T-helper 1 cell (primary cell): ENCODE measurements at places on chromosomes 5 and 9.

- DNase-seq, result no peak
These were observed 2.3 kb downstream of the SUSD3 start for GRCh38 chr9:93060746-93061259.

- DNase-seq, result no peak
These were observed 53.6 kb downstream of the SAXO1 start for GRCh38 chr9:18979367-18979766.

GRCh38 chr5:74079971-74080556 is 454.1 kb downstream of the ARHGEF28 start:
- DNase-seq, result no peak

DNA sequence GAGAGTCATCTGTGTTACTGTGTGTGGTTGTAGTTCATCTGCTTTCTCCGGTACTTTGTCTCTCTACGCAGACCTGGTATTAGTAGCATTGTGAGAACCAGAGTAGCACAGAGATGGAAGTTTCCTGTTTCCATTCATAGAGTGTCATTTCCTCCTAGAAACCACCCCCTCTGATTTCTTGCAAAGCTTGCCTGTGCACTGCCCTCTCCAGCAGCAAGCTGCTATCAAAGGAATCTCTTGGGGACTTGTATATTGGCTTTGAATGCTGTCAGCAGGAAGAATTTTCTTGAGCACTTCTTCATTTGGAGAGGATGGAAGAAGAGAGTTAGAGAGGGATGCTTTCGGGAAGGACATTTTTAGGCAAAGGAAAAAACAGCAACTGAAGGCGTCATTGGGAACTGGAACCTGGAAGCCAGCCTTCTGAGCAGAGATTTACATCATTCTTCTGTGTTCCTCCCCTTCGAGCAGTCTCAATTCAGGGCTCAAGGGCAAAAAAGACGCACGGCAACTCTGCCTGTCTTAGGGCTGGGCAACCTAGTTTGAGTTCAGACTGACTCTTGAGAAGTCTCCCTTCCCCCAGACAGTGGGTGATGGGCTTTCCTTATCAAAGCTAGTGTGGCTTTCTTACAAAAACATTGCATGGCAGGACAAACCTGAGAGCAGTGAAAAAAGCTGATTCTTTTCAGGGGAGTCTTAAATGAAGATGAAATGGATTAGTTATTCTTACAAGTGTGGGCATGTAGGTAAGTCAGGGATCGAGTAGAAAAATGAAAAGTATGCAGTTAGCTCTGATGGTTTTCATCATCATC is 226.3 kb downstream of the AOPEP start:
- DNase-seq, result no peak

GRCh38 chr9:136401173-136401922 is 1.4 kb upstream of the SNAPC4 start:
- no peak for DNase-seq

DNA sequence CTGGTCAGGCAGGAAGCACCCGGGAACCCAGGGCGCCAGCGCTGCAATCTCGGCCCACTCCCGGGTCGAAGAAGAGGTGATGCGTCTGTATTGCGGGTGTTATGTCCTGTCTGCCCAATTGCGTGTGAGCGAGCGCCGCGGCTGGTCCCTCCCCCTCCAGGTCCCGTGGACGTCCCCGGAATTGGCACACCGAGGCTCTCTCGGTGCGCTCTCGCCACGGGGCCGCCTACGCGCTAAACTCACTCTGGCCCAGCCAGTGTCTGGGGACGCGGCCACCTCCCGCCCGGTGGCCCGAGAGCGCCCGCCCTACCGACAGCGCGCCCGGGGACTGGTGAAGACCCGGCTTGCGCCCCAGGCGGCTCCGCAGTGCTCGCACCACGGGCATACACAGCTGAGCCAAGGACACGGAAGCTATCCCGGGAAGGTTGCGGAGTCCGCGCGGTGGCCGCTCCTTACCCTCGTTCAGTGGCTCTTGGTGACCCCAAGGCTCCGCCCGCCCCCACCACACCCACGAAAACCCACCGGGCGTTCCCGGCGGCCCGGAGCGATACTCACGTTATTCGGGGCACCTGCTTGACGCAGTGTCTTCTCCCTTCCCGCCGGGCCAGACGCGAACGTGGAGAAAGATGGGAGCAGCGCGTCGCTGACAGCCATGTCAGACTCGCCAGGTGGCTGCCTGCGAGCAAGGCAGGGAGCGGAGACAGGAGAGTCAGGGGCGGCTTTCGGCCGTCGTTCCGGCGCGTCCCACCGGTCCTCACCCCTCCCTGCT is 1.0 kb downstream of the KLF4 start:
- DNase-seq, result no peak
